Stimulated activated CD4-positive, alpha-beta T cell treated with anti-CD3 and anti-CD28 coated beads, TNF-alpha, amount 100 ng/mL, for 1 hour (primary cell): ENCODE measurements at places on chromosomes 3 and 15.

GRCh38 chr3:19891740-19892139 lies 42.3 kb downstream of the EFHB start:
- no peak for DNase-seq

DNA sequence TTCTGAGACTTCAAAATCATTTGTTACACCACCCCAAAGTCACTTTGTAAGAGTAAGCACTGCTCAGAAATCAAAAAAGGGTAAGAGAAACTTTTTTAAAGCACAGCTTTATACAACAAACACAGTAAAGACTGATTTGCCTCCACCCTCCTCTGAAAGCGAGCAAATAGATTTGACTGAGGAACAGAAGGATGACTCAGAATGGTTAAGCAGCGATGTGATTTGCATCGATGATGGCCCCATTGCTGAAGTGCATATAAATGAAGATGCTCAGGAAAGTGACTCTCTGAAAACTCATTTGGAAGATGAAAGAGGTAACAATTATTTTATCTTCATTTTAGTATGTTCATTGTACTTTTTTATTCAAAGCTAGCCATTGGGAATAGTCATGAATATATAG lies 32.6 kb downstream of the BLM start:
- no peak for DNase-seq

DNA sequence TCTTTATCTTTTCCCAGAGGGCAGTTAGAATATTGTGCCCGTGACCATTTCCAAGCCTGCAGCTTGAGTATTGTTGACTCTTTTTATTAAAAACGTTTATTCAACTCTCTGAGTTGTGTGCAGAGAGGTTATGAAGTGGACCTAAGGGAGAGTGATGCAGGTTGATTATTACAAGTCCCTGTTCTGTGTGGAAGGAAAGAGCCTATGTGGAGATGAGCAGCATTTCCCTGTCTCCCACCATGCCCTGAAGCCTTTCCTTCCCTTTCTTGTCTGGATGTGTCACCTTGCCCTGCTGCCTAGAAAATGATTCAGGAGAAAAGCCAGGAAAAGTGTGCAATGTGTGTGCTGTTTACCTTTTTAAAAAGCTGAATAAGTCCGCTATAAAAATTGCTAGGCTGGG lies 19.4 kb downstream of the ZPLD1 start:
- no peak for DNase-seq

DNA sequence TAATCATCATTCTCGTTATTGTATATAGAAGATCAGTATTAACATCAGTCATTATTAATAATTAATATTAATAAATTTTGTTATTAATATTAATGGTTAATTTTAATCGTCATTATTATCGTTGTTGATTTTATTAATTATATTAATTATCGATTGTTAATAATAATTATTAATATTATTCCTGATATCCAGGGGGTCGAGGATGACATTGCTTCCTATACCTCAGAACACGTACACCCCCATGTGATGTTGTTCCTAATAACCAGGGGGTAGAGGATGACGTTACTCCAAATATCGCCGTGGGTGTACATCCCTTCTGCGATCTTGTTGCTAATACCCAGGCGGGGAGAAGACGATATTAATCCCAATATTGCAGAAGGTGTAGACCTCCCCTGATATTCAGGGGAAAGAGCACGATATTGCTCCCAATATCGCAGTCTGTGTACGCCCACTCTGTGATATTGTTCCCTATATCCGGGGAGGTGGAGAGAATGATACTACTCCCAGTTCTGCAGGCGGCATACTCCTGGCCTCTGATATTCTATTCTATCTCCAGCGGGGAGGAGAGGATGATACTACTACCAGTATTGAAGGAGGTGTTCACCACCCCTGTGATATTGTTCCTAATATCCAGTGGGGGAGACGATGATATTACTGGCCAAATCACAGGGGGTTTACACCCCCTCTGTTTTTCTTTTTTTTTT lies 22.3 kb upstream of the BMF start:
- no peak for DNase-seq

DNA sequence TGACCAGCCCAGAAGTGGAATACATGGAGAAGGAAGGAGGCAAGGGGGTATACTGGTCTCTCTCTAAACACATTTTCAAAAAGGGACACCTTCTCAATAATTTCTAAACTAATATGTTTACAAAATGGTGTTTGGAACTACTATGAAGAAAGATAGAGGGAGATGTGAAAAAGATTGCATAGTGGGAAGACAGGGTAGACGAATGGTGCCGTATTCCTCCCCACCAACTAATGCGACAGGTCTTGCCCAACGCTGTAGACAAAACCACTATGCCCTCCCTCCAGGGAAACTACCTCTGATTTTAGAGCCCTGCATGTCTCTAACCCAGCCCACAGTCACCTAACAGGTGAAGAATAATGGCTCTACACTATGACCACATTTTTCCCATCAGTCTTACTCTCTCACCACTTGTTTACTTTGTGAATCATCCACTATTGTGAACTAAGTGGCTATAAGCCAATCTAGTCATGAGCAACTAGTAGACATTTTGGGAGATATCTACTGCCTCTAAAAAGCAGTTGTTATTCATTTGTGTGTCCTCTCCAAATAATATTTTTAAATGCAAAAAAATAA lies 108.2 kb upstream of the UBE2E2 start:
- DNase-seq = no peak

DNA sequence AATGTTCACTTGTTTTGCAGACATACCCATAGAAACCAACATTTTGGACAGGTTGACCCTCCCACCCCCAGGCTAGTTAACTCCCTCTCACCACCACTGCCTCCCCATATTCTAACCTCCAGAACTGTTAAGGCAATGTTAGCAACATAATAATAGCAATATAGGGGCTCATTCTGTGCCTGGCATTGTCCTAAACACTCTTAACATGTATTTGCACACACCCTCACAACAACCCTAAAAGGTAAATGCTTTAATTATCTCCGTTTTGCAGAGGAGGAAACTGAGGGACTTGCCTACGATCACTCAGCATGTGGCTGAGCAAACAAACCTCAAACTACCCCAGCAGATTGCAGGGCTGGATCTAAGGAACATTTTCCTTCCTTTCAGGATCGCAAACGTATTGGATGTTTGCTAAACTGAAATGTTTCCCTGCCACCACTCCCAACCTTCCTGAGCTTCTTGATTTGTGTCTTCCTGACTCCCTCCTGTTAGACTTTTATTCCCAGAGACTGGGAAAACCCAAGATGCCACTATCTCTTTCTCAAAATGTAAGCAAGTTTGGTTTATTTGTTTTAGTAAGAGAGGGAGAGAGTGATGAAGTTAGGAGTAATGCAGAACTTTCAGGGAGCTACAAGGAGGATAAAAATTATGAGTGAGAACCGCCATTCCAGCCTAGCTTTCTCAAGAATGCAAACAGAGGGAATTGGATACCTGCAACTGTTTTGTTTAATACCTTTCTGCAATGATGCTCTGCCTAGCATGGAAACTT lies 1.3 kb downstream of the SCG5 start:
- DNase-seq = no peak

DNA sequence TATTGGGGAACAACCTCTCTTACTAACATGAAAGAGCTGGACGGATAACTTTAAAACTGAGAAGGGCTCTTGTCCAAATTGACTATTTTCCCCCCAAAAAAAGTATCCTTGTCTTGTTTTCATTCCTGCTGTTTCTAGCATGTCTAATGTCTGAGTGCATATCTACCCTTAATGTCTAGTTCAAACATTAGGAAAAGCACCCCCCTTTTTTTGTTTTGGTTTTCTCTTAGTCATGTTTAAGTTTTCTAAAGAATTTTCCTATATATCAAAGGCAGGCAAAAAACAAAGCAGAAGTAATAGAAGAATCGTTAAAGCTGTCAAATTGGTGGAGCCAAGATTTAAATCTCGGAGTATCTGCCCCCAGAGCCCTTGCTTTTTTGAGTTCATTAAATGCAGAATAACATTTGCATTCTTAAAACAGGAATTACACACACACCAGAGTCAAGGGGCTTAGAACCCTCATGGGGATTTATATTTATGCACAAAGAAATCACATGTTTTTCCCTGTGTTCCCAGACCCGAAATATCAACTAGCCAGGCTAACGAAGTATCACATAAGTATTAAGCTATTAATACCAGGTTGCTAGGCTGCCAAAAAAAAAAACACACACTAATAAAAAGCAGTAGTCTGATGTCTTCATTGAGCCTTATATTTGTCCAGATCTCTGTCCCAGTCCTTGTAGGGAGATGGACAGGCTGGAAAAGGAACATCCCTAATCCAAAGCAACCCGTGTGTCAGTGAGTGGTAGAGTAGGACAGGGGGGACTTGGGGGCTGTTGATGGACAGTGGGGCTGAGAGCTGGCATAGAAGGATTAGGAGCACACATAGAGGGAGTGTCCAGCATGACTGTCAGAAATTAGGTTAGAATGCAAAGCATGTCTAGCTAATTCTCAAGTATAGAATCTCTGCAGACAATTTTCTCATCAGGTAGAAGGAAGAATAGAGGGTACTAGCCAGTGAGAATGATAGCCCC lies 103.6 kb upstream of the BFSP2 start:
- no peak for DNase-seq

DNA sequence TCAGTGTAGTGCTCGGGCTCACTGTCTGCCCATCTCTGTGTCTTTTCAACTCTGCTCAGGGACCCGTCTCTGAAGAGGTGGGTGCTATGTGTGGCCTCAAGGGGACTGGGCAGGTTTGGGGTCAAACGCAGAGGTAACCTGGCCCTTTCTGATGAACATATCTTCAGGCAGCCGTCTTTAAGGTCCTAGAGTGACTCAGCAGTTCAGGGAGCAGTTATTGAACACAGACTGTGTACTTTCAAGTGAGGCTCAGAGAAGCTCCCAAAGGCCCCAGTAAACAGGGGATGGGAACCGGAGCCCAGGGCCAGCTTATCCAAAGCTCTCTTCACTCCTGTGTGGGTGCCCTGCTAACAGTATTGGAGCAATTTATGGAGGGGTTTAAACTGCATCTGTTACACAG lies 73.1 kb downstream of the WDR76 start:
- DNase-seq = no peak
